ENCODE measurements at places on chromosomes 16 and 17.

- DNase-seq, result no peak
Observed at GRCh38 chr16:1530349-1530882, 3.0 kb upstream of the TMEM204 start.

- DNase-seq, result no peak
Observed at GRCh38 chr17:82880620-82881323, 41.0 kb upstream of the ZNF750 start.

DNA sequence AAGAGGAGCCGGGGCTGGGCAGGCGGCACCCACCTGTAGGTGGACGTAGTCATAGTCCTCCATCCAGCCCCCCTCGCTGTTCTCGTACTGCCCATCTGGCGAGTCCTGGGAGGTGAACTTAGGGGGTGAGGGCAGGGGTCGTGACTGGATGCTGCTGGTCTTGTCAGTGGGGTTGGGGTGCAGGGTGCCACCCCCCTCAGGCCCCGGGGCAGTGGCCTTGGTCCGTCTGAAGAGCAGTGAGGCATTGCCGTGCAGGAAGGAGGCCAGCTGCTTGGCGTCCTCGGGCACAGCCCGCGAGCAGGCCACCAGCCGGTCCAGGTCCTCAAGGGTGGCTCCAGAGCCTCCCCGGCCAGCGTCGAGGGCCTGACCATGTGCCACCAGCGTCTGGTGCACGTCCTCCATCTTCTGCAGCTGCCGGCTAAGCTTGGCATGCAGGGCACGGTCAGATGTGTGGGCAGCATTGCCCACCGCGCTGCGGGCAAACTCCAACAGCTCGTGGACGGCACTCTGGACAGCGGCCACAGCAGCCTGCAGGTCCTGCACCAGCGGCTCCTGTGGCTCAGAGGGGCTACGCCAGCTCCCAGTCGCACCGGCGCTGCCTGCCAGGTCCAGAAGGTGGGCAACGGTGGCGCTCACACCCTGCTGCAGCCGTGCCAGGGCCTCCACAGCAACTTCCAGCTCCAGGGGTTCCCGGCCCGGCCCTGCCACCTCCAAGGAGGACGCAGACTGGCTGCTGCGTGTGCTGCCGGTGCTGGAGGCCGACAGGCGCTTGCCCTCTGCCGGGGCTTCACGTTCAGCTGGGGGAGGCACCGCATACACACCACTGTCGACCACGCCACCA, 16.3 kb downstream of the CTRB1 start:
- no peak for DNase-seq

- no peak for DNase-seq
Observed at GRCh38 chr16:87459833-87460232, 33.0 kb downstream of the ZCCHC14 start.

GRCh38 chr17:51391982-51392654, 131.8 kb downstream of the UTP18 start:
- DNase-seq, result no peak

DNA sequence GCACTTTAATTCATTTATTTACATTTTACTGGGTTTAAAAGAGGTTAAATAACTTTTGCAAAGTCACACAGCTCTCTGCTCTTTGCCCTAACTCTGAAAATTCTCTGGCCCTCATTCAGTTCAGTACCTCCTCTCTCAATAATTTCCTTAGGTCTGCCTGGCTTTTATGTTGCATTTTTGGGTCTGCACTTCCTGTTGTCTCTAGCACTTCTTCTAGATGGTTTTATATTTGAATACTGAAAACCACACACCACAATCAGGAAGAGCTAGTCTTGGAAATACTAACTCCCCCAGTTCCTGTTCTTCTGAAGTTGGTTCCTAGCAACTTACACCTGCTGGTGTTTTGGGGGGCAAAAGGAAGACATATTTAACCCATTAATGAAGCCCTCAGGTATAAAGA, 577.9 kb downstream of the HS3ST4 start:
- no peak for DNase-seq

DNA sequence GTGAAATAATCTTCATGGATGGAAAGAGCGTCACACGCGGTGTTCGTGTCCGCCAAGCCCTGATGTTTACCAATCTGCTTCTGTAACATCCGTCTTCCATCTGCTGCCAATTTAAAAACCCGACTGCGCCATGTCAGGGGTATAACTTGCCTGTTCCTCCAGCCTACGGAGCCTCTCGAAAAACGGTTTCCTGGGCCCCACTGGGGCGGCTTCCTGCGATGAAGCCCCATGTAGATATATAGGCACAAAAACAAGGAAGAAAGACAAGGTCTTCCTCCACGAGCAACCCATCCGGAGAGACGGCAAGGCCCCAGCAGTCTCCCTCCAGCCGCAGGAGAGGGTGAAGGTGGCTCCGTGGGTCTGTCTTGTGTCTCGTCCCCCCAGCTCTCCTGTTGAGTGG, at the start of gene PTX4:
Gene PTX4, minus strand, starts transcription at position 326 of the 400 bp plus-strand sequence. Its CDS starts 35 bp downstream, at position 291.
- DNase-seq, result no peak

DNA sequence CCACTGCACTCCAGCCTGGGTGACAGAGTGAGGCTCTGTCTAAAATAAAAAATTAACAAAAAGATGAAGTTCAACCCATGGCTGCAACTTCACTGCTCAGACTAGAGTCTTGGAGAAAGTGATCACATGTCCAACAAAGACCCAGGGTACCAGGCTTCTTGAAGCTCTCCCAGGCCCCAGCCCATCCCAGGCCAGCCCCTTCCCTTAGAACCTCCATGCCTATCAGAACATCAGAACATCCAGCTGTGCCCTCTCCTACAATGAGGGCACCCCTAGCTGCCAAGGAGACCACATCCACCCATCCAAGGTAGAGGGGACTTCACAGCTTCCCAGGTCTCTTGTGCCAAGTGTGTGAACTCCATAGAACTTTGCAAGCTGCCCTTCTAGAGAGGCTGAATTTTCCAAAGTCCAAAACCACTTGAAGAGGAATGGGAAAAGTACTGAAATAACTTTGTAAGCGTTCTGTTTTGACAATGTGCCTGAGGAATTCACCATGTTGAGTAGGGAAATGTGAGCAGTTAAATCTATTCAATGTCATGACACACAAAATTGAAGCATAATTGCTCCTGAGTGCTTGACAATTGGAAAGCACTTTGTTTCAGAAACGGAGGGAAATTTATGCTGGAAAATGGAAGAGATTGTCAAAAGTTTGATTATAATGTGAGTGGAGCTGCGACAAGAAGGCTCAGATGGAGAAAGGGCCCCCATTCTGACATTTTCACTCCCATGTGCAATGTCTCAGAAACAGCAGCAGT, 230.4 kb downstream of the ZNF423 start:
- DNase-seq, result no peak

DNA sequence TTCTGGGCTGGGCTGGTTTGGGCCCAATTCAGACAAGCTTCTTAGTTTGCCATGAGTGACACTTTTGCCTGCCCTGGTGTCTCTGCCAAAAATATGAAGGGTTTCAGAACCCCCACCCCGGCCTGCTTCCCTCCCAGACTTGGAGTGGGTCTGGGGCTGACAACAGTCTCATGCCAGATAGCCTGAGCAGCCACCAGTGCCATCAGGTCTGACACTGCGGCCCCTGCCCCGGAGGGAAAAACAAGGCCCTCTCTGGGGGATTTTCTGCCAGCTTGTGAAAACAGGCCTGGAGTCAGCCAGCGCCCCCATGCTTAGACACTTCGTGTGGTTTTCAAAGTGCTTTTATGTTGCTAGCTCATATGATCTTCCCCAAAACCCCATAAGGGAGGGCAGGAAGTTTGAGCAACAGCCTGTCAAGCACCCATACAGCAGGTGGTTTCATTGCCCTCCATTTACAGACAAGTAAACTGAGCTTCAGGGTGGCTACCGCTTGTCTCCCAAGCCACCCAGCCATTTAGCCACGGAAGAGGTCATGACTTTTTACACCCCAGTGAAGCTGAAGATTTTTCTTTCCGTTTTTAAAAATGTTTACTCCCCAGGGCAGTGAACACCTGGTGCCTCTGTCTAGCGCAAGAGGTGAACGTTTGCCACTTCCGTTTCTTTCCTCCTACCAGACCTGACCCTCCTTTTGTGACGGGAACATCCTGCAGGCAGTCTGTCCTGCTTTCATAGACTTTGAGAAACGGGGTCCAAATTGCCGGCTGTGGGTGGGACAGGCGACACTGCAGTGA, 300.6 kb downstream of the SEC14L1 start:
- DNase-seq, result no peak

DNA sequence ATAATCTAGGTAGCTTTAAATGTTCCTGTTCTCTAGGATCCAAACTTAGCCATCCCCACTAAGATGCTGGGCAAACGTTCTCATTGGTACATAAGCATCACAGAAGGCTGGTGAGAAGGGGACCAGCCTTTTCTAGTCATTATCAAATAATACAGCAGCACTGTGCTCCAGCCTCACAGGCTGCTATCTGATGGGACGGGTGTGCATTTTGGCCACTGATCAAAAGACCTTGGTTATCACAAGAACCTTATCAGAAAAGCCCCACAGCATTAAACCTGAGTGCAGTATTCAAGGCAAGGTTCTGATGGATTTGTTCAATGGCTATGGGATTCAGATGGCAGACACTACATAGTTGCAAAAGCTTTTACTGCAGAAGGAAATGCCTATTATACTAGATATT, 19.1 kb upstream of the KPNB1 start:
- no peak for DNase-seq
